ENCODE measurements at places on chromosomes 12 and 14.

- no peak for DNase-seq
Measured at GRCh38 chr12:121632069-121632970, 6.0 kb downstream of the ORAI1 start.

- DNase-seq = no peak
Measured at GRCh38 chr12:42156232-42156631, 11.6 kb upstream of the GXYLT1 start.

DNA sequence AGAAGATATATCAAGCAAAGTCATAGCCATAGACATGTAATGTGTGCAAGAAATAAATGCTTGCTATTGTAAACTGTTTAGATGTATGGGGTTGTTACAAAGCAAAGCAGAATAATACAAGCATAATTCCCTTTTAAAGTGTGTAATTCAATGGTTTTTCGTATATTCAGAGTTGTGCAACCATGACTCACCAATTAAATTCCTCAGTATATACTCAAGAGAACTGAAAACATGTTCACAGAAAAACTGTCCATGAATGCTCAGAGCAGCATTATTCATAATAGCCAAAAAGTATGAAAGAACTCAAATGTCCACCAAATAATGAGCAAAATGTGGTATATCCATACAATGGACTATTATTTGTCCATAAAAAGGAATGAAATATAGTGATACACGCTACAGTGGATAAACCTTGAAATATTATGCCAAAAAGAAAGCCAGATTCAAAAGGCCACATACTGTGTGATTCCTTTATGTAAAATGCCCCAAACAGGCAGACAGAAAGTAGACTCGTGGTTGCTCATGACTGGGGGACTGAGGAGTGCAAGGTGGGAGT, 9.3 kb downstream of the GXYLT1 start:
- no peak for DNase-seq

DNA sequence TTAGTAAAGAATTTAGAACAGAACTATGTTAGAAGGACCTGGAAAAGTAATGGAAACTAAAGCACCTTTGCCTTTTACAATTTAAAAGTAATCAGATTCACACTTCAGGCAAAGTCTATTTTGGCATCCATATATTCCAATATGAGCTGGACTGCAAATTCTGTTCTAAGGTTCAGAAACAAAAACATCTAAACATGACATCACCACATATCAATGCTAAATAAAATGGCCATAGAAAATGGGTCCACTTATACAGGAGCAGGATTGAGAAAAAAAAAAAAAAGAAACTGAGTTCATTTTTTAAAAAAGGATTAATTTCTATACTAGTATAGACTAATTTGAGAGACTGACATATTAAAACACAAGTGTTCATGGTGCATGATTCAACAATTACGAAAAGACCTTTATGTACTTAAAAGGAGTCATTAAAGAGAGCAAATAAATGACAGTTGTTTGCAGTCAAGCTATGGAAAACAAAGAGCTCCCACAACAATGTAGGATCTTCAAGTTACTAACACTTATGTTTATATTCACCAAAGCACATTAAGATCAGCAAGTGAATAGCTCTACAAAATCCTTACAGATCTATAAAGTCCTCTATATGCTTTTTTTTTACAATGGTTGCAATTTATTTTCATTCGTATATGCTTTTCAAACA, 45.7 kb downstream of the DICER1 start:
- no peak for DNase-seq

DNA sequence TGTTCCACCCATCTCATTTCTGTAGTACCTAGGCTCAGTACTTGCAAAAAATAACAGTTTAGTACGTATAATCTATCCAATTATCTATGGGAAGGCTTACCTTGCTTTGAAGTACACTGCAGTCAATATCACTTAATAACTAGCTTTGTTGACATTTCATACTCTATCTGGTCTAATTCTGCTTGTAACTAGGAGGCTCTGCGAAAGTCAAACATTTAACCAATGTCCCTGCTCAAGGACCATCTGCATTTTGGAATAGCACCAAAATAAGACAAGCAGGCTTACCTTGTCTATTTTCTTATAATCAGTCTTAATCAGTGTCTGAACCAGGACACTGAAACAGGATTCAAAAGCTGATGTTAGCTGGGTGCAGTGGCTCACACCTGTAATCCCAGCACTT, 39.9 kb downstream of the SLC25A47 start:
- no peak for DNase-seq

DNA sequence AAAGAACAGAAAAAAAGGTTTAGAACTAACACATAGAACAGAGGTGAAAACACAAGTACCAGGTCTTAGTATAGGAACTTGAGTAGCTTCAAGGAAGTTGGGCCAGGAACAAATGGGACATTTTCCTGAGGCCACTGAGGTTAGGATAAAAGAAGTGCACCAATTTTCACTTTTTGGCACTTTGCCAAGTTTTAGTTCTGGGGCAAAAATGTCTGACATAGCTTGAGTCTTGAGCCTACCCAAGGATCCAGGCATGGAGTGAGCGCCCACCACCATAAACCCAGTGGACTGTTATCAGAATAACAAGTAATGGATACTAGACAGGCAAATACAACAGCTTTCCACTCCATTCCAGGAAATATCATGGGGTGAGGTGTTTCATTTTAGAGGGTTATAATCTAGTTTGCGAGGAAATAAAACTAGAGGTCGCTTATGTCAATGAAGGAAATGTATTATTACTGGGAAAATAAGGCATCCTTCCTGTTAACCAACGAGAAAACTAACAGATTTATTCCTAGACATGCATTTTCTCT, 199.7 kb upstream of the HMGA2 start:
- no peak for DNase-seq

- DNase-seq = no peak
Measured at GRCh38 chr12:18546399-18546798, 191.4 kb downstream of the PLCZ1 start.

GRCh38 chr12:103930787-103931735, 851 bp downstream of the HSP90B1 start:
- no peak for DNase-seq

GRCh38 chr14:30242744-30243143, 315.1 kb upstream of the PRKD1 start:
- no peak for DNase-seq

- no peak for DNase-seq
Measured at GRCh38 chr12:24754690-24755638, 193.9 kb downstream of the BCAT1 start.

- DNase-seq = no peak
Measured at GRCh38 chr12:44748950-44749468, 127.1 kb downstream of the NELL2 start.

- no peak for DNase-seq
Measured at GRCh38 chr12:68113644-68114043, 45.9 kb downstream of the IFNG start.

DNA sequence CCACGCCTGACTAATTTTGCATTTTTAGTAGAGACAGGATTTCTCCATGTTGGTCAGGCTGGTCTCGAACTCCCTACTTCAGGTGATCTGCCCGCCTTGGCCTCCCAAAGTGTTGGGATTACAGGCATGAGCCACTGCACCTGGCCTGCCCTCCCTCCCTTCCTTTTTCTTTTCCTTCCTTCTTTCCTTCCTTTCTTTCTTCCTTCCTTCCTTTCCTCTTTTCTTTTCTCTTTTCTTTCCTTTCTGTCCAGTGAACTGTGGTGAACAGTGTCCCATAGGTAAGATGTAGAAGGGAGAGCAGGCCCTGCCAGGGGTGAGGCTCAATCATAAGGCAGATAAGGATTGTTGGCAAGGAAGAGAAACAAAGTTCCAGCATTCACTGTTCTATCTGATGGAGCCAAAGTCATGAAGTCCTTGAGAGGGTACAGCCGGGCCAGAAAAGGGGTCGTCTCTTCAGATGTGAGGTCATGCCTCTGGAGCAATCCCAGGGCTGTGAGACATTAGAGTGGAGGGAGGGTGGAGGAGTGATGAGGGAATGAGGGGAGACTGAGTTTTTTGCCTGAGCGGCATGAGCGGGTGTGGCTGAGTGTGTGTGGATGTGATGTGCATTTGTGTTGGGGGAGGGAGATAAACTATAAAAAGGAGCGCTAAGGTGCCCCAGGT, 4.2 kb upstream of the MLF2 start:
- no peak for DNase-seq

GRCh38 chr14:68962681-68963080, 16.4 kb downstream of the ACTN1 start:
- no peak for DNase-seq

GRCh38 chr12:40034156-40034555, 71.7 kb downstream of the SLC2A13 start:
- DNase-seq = no peak

DNA sequence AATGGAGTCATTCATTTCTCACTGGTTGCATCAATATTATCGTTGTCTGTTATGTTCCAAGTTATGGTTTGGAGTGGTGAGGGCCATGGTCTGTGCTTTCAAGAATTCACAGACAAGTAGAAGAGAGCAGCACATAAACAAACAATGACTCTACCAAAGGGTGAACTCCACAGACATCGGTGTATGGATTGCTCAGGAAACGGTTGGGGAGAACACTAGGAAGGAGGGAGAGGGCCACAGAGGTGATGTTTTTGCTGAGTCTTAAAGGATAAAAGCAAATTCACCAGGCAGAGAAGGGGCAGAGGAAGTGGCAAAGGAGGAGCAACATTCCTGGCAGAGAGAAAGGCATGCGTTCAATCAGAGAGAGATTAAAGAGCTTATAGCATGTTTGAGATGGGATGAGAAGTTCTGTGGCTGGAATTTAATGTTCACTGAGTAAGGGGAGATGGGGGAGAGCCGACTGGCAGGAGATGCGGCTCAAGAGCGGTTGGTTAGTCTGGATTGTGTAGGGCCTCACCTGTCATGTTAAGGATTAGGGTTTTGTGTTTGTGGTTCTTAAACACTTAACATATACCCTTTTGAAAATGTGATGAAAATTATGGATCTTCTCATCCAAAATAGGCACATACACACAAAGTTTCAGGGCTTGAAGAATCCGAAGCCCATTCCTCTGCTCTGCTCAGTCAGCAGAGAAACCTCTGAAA, 42.3 kb upstream of the FRMD6 start:
- DNase-seq = no peak

- DNase-seq = no peak
Measured at GRCh38 chr12:7666595-7666994, 887 bp upstream of the APOBEC1 start.

DNA sequence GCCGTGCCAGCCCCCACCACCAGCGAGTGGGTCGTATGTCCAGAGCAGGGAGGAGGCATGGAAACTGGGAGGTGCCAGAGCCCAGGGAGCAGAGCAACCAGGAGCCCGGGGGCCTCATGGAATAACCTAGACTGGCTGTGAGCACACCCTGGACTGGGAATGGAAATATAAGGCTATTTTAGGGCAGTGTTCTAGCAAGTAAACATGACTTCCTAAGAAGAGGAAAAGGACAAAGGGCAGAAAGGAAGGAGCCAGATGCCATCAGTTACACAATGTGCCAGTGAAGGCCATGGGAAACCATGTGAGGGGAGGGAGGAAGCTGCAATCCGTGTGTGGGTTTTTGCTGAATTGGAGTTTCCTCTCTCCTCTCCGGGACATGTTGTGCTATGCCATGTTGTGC, 18.7 kb upstream of the CPM start:
- no peak for DNase-seq

DNA sequence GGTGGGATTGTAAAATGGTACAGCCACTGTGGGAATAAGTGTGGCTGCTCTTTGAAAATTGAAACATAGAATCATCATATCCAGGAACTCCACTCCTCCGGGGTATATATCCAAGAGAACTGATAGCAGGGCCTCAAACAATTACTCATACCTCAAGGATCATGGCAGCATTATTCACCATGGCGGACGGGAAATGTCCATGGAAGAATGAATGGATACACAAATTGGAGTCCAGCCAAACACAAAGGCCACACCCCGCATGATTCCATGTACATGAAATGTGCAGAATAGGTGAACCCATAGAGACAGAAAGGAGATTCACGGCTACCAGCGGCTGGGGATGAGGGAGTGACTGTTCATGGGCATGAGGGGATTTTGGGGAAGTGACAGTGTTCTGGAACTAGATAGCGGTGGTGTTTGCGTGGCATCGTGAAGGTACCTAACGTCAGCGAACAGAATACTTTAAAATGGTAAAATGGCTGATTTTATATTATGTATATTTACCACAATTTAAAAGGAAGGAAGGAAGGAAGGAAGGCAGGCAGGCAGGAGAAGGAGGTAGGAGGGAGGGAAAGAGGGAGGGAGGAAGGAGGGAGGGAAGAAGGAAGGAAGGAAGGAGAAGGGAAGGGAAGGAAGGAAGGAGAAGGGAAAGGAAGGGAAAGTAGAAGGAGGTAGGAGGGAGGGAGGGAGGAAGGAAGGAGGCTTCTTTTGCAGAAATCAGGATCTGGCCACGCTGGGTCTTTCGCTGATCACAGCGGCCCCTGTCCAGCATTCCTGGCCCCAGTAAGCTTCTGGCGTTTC, 14.1 kb upstream of the NCOR2 start:
- no peak for DNase-seq

- no peak for DNase-seq
Measured at GRCh38 chr12:71392521-71393145, 47.0 kb upstream of the LGR5 start.

DNA sequence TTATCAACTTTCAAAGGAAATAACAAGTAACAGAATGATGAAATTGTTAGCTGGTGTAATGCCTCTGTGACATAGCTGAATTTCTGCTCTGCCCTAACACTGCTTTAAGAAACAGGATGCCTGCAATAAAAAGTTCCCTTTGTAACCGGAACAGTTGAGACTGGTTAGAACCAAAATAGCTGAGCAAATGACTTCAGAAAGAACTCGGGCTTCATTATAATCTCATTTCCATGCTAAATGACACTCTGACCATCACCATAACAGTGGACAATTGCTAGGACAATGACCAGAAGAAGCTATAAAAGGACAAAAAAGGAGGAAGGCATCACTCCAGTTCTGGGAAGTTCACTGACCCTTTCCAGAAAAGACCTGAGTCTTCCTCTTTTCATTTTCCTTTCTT, 23.5 kb upstream of the PYGL start:
- no peak for DNase-seq

GRCh38 chr12:53644133-53644532, 18.0 kb upstream of the ATF7 start:
- DNase-seq = no peak

DNA sequence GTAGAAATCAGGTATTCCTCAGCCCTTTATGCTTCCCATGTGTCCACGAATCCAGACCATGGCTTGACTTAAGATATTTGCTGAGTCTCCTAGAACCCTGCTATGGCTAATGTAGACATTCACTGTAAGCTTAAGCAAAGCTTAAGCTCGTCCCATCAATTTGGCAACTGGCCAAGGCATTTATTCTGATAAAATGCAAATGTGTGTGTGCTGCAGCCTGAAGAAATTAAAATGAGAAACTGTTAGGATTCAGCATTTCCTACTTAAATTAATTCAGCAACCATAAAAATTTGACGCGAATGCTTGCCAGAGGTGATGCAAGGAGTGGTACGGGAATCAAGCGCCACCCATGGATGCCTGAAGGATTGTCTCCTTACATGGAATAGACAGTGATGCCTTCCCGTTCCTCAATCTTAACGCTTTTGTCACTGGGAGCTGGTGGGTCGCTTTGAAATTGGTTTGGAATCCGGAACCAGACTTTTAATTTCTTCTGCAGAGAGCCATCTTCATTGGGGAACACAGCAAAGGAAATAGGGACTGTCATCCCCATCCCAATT, 13.2 kb downstream of the HEBP1 start:
- DNase-seq = no peak
